NCI-H524 treated with DMSO at 0.1 percent for 48 hours (cell line): ENCODE measurements at places on chromosomes 5 and 9.

DNA sequence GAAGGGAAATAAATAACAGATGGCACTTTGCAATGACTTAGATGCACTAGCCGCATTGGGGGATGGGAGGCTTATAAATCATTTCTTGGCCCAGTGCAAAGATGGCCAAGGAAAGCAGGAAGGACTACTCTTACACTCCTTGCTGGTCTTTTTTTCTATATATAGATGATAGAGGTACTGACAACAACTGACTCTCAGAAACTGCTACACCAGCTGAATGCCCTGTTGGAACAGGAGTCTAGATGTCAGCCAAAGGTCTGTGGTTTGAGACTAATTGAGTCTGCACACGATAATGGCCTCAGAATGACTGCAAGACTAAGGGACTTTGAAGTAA, 1.7 kb downstream of the CCNG1 start:
- DNase-seq = no peak

GRCh38 chr9:130058887-130059286, 5.2 kb downstream of the GPR107 start:
- no peak for DNase-seq

DNA sequence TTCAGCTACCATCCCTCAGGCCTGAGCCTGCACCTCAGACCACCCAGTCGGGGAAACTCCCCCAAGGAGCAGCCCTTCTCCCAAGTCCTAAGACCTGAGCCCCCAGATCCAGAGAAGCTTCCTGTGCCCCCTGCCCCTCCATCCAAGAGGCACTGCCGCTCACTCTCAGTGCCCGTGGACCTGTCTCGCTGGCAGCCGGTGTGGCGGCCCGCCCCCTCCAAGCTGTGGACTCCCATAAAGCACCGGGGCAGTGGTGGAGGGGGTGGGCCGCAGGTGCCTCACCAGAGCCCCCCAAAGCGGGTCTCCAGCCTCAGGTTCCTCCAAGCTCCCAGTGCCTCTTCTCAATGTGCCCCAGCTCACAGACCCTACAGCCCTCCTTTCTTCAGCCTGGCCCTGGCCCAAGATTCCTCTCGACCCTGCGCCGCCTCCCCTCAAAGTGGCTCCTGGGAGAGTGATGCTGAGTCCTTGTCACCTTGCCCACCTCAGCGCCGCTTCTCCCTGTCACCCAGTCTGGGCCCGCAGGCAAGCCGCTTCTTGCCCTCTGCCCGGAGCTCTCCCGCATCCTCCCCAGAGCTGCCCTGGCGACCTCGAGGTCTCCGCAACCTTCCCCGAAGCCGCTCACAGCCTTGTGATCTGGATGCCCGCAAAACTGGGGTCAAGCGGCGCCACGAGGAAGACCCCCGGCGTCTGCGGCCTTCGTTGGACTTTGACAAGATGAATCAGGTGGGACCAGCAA, 7.0 kb downstream of the FAM53C start:
- no peak for DNase-seq

- peak; percentile 25 for DNase-seq
Observed at GRCh38 chr5:123450640-123451039, 27.4 kb upstream of the CEP120 start.

DNA sequence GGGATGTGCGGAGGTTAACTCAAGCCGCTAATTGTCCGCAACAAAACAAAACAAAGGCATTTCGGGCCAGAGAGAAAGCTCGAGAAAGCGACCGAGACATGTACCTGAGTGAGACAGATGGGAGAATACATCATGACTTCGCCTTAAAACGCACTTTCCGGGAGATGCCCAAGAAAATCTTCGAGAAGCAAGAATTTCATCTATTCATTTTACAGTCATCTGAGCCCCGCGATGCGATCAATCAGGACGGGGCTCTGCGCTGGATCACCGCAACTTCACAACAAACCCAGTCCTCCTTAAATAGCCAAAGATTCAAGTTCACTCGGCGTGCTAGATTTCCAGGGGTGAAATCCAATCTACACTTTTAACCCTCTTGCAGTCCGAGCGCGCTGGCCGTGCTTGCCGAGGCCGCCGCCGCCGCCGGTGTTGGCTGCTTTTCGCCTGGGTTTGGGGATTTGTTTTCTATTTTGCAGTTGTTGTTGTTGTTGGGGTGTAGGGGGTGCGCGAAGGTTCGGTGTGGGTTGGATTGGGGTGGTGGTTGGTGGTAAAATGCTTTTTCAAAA, 482 bp downstream of the NFIB start:
- DNase-seq = no peak

DNA sequence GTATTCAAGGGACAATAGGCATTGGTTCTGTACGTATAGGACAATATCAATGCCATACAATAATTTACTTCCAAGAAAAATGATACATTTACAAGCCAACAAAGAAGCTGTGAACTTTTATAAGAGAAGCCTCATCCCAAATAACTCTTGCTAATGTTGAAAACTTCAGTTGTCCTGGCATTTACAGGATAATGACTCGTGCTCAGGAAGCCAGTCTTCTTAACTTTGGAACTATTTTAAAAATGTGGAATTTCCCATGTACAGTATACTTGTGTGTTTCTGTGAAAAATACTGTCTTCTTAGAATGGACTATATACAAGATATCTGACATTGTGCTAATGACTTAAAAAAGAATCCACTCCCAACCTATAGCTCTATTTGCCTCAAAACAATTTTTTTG, 1479.3 kb upstream of the CDH9 start:
- DNase-seq = no peak

GRCh38 chr5:77983482-77984199, 207.5 kb upstream of the TBCA start:
- DNase-seq = no peak

DNA sequence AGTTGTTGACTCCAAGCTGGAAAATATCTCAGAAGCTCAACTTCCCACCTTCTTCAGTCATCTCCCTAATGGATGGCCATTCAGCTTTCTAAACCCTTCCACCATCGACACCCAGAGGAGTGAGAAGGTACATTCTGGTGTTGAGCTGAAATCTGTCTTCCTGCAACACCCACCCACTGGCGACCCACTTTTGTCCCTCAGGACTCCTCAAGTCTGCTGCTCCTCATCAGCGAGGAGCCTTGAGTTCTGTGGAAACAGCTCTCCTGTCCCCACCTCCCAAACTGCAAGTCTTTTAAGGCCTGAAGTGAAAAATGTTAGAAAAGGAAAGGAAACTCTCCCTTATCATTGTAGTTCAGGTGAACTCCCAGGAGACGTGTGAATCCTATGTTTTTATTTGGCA, 111.5 kb upstream of the HAND1 start:
- DNase-seq = no peak

- no peak for DNase-seq
Observed at GRCh38 chr5:79454043-79454442, 59.9 kb downstream of the HOMER1 start.

GRCh38 chr5:78776637-78777036, 128.1 kb upstream of the LHFPL2 start:
- DNase-seq = no peak

- no peak for DNase-seq
Observed at GRCh38 chr9:84501587-84501986, 161.0 kb upstream of the SLC28A3 start.

DNA sequence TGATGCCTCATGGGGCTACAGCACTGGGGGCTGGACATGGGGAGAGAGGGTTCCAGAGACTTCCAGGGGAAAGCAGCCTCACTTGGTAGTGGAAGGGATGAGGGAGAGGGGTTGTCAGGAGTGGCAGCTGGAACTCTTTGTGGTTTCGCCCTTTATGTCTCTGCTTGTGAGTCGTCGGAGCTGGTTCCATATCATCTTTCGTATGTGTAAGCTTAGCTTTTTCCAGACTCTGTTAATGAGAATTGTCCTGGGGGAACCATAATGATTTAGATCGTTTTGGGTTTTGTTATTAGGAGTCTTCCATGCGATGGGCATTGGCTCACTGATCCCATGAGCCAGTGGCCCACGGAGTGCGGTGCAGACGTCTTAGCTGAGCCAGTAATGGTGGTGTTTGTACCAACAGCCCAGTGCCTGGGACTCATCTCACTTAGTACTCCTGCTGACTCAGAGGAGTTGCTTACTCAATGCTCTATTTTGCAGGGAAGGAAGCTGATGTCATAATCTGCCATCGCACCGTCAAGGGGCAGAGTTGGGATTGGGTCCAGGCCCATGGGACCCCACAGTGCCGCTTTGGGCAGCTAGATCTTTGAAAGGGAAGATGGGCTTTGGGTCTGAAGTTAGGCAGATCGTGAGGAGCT, 48.5 kb downstream of the NEK6 start:
- DNase-seq = no peak

DNA sequence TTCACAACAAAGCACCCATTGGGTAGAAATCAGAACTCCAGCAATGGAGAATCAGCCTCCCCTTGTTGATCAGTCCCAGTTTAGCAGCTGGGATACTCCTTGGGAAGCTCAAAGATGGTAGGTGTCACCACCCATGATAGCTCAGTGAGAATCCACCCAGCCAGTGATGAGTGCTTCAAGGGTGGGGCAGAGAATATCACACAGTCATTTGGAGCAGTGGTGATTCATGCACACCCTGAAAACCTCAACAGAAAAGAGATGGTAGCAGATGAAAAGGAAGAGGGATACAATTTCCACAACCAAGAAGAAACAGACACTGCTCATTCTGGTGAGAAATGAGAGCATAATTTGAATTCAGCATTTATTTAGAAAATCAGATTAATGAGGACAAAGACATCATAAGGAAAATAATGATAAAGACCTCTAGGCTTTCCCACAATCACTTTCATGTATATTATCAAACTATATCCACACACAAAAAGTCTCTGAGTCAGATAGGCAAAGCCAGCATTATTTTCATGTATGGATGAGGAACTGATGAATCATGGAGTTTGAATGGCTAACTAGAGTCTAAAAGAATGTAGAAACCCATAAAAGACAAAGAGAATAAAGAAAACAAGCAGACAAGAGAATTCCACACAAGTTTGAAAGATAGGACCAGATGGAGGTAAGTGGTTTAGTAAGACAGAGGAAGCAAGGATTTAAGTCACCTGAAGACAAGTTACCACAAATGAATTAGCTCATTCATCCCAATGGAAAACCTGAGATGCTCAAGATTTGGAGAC, 82.9 kb downstream of the FEM1C start:
- no peak for DNase-seq

- peak; percentile 12 for DNase-seq
Observed at GRCh38 chr9:21812946-21813568, 10.6 kb downstream of the MTAP start.

- no peak for DNase-seq
Observed at GRCh38 chr9:134509281-134509680, 132.3 kb upstream of the COL5A1 start.
